Glutamatergic neuron (in vitro differentiated cells): ENCODE measurements at places on chromosomes 1 and 21. TPM values are rescaled to one million over a fixed set of nuclear protein-coding genes. Genes with fewer than 3 reads are reported as not detected.

GJA8 gene
- not detected for total RNA-seq

CDK11B gene
- 32.7 TPM for total RNA-seq

- DNase-seq = no peak
Observed at GRCh38 chr1:151939779-151940178, 30.5 kb upstream of the THEM4 start.

GRCh38 chr1:76989976-76990375 is 122.7 kb downstream of the ST6GALNAC5 start:
- no peak for DNase-seq

- DNase-seq = no peak
Observed at GRCh38 chr1:53359225-53359933, 31.5 kb upstream of the LRP8 start.

TNFRSF18 gene
- 3.0 TPM for total RNA-seq

OR2W3 gene
- 1.8 TPM for total RNA-seq

DNA sequence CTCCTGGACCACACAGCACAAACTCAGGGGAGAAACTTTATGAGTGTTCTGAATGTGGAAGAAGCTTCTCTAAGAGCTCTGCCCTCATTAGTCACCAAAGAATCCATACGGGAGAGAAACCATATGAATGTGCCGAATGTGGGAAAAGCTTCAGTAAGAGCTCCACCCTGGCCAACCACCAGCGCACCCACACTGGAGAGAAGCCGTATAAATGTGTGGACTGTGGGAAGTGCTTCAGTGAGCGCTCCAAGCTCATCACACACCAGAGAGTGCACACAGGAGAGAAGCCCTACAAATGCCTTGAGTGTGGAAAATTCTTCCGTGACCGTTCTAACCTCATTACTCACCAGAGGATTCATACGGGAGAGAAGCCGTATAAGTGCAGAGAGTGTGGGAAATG is 22.5 kb downstream of the ZSCAN20 start:
- DNase-seq = no peak

GRCh38 chr1:225961659-225962439 is 20.8 kb upstream of the LEFTY2 start:
- no peak for DNase-seq

DNA sequence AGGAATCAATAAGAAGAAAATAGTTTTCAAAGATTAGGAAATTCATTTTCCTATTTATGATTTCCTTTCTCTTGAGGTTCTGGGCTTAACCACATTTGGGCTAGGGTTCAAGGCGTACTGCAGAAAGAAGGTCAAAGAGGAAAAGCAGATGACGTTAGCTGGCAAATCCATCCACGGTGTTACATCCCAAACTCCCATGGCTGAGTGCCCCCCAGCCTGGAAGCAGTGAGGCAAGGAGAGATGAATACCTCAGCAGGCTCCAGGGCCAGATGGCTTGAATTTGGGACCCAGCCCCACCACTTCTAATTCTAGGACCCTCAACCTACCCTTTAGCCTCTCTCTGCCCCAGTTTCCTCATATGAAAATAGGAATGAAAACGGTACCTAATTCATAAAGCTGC is 17.7 kb downstream of the SUSD4 start:
- DNase-seq = no peak

GRCh38 chr1:11729155-11729497 is 6.8 kb upstream of the AGTRAP start:
- no peak for DNase-seq

ANGPTL7 gene
- total RNA-seq = not detected

DNA sequence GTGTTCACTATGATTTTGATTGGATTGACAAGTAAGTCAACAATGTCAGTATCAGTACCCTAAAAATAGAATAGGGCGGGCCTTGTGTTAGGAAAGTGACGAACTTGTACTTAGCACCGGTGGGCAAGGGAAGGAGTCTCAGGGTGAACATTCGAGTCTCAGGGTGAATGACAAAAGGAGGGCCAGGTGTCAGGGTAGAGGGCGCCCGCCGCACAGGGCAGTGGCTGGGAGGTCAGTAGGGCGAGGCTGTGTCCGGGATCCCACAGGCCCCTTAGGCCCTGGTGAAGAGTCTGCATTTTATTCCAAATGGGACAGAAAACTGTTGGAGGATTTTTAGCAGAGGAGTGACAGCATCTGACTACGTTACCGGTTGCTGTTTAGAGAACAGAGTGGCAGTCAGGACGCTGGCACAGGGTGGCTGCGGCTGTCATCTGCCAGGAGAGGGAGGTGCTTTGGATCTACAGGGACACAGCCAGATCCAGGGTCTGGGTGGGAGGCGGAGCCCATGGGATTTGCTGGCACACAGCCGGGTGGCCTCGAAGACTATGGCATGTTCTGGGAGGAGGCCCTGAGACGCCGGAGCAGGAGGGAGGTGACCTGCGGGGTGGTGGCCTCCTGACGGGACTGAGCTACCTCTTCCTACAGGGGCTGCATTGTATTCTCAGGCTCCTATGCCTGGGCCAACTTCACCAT is 11.0 kb downstream of the AGTRAP start:
- DNase-seq = no peak
